ENCODE measurements at places on chromosomes 6 and 20.

DNA sequence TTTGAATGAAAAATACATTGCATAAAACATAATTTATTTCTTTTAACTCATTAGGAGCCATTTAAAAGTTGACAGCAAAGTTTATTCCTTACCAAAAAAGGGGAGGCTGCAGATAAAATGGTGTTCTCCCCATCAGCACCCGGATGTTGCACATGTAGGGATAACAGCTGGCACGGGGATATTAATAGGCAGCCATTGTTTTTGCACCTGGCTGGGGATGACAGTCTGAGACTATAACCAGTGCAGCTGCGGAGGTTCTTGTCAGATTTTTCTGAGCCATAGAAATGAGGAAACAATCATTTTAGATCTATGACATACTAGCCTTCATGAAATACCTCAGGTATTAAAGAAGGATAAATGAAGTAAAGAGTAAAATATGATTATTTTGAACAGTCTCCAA lies 20.1 kb upstream of the HECA start:
- no peak for DNase-seq

- no peak for DNase-seq
Measured at GRCh38 chr6:43786664-43787329, 16.8 kb downstream of the VEGFA start.

- DNase-seq = no peak
Measured at GRCh38 chr6:51644426-51644825, 443.0 kb downstream of the PKHD1 start.

DNA sequence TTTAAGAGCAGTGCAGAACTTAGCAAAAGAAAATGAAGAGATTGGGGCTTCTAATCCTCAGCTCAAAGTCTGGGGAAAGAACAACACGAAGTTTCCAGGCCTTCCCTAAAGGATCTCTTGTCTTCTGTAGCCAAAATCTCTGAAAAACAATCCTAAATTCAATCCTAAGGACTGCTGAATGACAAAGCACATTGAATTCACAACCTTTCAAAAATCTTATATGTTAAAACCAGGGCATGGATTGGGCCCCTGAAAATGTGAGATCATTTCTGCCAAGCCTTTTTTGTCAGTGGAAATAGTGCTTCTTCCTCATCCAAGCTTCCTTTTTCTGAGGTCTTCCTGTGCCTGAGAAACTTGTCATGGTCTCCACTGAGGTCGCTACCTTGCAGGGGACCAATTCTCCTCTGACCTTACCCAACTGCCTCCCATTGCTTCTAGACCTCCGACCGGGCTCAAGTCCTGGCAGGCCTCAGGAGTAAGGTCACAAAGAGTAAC lies 126.2 kb upstream of the ARID1B start:
- DNase-seq = no peak

GRCh38 chr6:134835993-134836392 lies 113.9 kb downstream of the ALDH8A1 start:
- no peak for DNase-seq

DNA sequence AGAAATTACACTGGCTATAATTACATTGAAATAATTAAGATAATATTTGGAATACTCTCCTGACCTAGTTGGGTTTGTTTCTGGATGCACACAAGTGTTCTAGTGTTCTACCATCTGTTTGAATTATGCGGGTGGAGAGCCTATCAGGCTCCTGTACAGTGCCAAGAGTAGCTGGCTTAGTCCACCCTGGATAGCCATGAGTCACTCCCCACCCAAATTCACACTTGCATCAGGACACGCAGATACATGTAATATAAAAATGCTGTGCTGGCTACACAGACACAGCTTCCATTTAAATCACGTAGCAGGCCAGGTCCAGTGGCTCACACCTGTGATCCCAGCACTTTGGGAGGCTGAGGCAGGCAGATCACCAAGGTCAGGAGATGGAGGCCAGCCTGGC lies 686.2 kb upstream of the SLC35B3 start:
- no peak for DNase-seq

DNA sequence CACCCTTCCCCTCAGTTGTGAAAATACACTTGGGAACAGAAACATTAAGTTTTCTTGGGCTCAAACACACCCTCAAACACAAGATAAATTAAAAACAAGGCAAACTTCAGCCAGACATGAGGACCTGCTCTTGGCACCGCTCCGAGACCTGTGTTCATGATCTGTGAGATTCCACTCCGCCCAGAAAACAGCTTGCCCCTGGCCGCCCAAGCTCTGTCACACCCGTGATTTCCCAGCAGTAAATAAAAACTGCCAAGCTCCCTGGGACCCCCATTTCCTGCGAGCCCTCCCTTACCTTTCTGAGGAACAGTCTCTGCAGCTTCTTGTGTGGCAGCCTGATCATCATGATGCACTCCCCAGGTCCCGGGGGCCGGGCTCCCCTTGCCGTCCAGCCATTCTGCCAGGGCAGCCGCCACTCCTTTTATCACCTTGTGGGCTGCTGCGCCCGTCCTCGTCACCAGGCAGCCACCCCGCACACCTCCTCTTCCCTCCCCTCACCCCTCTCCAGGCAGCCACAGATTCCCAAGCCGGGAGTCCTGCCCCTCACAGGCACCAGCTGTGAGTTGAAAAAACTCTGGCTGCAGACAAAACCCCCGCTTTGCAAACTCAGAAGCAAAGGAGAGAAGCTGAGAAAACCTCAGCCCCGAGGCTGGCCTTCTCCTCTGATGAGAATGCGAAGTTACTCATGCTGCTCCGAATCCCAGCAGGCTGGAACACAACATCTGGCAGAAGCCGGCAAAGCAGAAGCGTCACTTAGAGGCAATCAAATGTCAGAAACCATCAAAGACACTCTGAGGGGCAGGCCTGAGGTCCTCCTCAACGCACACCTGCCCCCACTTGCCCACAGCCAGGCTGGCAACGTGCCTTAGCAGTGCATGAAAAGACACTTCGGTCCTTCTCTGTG lies 130.4 kb upstream of the RPS6KA2 start:
- DNase-seq = no peak

DNA sequence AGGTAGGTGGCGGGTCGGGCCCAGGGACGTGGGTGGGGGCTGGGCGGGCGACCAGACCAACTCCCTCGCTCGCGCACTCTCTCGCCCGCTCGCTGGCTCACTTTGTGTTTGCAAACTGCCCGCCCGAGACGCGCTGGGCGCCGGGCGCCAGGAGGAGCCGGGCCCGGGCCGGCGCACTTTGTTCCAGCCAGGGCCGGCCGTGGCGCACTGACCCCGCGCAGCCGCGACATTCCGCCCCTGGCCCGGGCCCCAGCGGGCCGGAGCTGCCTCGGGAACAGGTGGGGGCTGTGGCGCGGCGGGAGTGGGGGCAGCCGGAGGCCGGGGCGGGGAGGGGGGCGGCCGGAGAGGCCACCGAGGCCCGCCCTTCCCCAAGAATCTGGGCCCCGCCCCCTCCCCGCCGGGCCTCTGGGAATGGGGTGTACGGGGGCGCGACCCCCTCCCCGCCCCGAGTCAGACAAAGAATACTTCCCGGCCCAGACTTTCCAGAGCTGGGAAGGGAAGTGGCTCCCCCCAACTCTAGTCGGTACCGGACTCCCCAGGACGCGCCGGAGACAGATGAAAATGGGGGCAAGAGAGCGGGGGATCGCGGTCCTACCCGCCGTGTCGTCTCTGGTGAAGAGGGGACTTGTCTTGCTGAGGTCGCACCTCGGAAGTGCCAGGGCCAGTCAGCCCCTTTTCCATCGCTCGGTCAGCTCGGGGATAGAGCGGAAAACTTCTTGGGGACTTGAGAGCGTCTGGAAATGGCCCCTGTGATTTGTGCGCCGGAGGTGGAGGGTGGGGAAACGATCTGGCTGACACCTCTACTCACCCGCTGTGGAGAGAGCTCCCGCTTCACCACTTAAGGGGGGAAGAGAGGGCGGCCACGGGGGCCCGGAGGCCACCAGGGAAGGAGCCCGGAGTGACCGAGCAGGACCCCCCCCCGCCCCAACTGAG lies 951 bp downstream of the FOXP4 start:
- DNase-seq = no peak

GRCh38 chr20:48354320-48354876 lies 473.4 kb downstream of the PREX1 start:
- DNase-seq = no peak

DNA sequence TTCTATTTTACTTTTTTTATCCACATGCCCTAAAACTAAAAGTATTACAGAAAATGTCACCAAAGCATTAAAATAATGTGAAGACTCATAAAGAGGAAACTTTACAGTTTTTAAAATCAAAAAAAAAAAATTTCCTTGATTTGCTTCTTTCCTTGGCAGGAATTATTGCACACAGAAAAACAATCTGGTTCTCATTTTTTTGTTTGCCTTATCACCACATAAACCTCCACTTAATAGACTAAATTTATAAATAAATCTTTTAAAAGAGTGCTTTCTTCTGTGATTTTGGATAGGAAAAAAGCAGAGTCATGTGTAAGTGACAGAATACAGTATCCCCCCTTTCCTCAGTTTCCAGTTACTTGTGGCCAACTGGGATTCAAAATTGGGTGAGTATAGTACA lies 695.1 kb upstream of the CITED2 start:
- no peak for DNase-seq

DNA sequence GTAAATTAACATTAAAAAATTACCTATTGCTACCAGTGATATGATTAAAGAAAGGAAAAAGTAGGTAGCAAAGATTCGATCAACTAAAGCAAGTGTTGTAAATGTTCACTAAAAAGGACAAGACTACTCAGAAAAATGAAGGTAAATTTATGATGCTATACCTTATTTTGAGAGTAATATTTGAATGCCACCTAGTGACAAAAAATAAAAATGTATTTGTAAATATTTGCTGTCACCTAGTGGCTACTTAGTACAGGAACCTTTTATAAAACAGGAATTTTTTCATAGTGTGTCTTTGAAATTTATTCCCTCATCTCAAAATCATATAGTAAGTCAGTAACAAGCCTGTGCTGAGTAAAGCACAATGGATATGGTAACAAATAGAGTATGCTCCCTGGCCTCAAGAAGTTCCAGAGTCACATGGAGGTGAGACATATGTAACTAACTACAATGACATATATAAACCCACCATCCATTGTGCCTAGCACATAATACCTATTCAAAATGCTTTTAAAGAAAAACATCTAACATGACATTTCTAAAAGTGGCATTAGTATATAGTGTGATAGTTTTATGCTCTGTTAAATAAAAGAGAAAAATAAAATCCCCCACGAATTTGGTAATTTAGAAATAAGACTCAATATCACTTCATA lies 193.1 kb upstream of the SIM1 start:
- no peak for DNase-seq

- no peak for DNase-seq
Measured at GRCh38 chr6:166595949-166596348, 9.5 kb upstream of the RAMACL start.

DNA sequence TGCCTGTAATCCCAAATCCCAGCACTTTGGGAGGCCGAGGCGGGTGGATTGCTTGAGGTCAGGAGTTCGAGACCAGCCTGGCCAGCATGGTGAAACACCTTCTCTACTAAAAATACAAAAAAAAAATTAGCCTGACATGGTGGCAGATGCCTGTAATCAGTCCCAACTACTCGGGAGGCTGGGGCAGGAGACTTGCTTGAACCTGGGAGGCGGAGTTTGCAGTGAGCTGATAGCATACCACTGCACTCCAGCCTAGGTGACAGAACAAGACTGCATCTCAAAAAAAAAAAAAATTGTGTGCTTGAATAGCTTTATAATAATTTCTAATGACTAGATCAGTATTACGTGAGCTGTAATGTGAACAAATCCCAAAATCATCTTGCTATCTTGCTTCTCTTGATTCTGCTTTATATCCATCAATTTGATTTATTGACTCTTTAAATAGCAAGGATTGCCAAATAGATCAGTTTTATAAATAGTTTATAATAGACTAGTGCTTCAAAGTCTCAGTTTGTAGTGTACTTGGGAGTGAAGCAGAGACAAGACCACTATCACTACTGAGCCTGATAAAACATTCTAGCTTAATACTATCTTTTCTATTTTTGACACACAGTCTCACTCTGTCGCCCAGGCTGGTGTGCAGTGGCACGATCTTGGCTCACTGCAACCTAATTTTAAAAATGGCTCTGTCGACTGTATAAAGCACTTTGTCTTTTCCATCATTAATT lies 7.1 kb downstream of the AMD1 start:
- no peak for DNase-seq

GRCh38 chr20:32072168-32072750 lies 20.2 kb downstream of the HCK start:
- DNase-seq = no peak

- peak; percentile 79 for DNase-seq
Measured at GRCh38 chr6:154733626-154734382, 588 bp downstream of the SCAF8 start.

- DNase-seq = no peak
Measured at GRCh38 chr6:166156942-166157341, 10.7 kb downstream of the TBXT start.

GRCh38 chr20:7137395-7138151 lies 370.1 kb downstream of the BMP2 start:
- no peak for DNase-seq

- DNase-seq = no peak
Measured at GRCh38 chr6:40440053-40440452, 147.1 kb downstream of the LRFN2 start.

- peak; percentile 38 for DNase-seq
Measured at GRCh38 chr6:124487623-124488431, 474.4 kb upstream of the RNF217 start.

GRCh38 chr20:11755071-11755841 lies 162.4 kb upstream of the BTBD3 start:
- no peak for DNase-seq

DNA sequence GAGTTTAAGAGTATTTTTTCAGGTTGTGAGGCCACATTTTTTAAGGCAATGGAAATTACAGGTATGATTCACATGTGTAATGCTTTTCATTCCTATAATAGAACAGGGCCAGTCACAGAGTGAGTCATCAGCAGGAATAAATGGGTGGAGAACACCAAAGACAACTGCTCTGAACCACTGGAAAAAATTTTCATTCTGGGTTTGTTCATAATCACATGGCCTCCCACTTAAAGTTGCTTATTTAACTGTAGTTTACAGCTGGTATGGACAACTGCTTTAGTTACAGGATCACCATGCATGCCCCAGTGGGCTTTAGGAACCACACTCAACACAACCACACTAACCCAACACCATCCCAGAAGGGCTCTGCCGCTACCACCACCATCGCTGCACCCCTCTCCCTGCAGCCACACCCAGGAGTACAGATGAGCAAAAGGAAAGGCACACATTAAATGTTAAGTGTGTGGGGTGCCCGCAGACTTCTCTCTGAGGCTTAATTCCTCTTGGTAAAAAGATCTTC lies 107.0 kb upstream of the DST start:
- no peak for DNase-seq

- DNase-seq = no peak
Measured at GRCh38 chr6:152008779-152009178, 201.3 kb downstream of the ESR1 start.

GRCh38 chr6:138237463-138237862 lies 19.2 kb upstream of the PBOV1 start:
- DNase-seq = no peak

DNA sequence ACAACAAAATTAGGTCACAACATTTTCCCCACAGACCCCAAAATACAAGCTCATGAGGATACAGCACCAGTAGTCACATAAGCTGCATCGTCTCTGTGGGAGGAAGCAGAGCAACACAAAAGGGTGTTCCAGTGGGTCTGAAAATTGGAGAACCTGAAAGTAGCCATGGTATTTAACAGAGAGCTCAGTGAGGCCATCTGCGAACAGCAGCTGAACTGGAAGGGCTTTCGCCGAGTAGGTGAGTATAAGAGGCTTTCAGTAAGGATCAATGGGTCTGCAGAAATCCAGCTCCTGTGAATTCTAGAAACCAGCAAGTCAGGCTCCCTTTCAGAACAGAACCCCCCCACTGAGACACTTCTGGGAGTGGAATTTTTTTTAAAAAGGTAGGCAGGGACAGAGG lies 120.0 kb upstream of the RREB1 start:
- DNase-seq = no peak

Measured in fibroblast of skin of left biceps (primary cell).